ENCODE measurements at places on chromosomes 7 and 10.

- no peak for DNase-seq
Observed at GRCh38 chr10:5723692-5724091, 39.1 kb downstream of the TASOR2 start.

- DNase-seq: no peak
Observed at GRCh38 chr7:87013840-87014190, 45.6 kb downstream of the ELAPOR2 start.

DNA sequence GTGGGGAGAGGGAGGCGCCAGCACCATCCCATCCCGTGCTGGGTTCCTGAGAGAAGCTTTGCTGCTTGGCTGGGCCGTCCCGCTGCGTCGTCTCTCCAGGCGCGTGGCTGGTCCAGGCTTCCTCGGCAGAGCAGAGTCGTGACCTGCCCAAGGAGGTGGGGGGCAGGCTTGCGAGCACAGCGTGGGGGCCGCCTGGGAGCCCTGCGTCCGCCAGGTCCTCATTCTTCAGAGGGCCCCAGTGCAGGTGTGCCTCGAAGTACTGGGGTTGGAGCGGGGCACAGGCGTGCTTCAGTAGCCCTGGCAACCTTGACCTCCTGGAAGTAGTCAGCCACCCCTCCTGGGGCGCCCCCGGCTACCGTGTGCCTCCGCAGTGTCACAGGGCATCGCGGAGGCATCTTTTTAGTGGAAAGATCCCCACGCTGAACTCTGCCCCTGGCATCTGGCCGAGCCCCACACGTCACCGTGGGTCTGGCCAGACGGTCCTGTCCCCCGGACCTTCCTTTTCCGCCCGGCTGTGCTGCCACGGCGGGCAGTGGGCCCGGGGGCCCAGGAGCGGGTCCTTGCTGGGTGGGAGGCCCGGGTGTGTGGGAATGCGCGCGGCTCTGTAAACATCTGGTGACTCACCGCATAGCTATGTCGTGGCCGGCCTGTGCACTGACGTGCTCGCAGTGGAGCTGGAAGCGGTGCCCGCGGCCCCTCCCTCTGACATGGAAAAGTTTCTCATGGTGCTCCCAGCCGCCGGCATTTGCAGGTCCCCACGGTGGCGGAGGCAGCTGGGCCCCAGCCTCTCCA lies 6.4 kb downstream of the MAFK start:
- no peak for DNase-seq

- DNase-seq: no peak
Observed at GRCh38 chr7:22214000-22214399, 143.0 kb downstream of the RAPGEF5 start.

- DNase-seq: peak; percentile 23
Observed at GRCh38 chr7:151408839-151409666, 785 bp downstream of the WDR86 start.

- DNase-seq: no peak
Observed at GRCh38 chr7:80230327-80230726, 95.7 kb downstream of the GNAI1 start.

DNA sequence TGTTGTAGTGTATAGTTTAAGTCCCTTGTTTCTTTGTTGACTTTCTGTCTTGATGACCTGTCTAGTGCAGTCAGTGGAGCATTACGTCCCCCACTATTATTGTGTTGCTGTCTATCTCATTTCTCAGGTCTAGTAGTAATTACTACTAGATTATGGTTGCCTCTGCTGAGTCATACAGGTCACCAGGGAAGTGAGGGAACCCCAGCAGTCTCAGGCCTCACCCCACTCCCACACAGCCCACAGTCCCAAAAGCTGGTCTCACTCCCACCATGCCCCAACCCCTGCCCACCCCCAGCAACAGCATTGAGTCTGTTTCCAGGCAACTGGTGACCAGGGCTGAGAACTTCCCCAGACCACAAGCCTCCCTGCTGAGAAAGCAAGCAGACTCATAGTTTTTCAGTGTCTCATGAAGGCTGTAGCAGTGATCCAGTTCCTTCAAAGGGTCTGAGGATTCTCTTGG lies 88.0 kb downstream of the PLXDC2 start:
- DNase-seq: no peak

Data from stimulated activated CD8-positive, alpha-beta memory T cell treated with anti-CD3 and anti-CD28 coated beads, Interleukin-7, amount 100 ng/mL, for 4 hours (primary cell).